ENCODE measurements at places on chromosomes 4 and X. TPM values are rescaled to one million over a fixed set of nuclear protein-coding genes. Genes with fewer than 3 reads are reported as not detected.

GAB3 gene
- 1.2 TPM for total RNA-seq

ZAR1 gene
- not detected for total RNA-seq

MAOA gene
- 4.7 TPM for total RNA-seq

INTS12 gene
- total RNA-seq, result 22.9 TPM

CFAP47 gene
- total RNA-seq, result not detected

All from fibroblast of the aortic adventitia (primary cell).